ENCODE measurements at places on chromosomes 3 and 15.

DNA sequence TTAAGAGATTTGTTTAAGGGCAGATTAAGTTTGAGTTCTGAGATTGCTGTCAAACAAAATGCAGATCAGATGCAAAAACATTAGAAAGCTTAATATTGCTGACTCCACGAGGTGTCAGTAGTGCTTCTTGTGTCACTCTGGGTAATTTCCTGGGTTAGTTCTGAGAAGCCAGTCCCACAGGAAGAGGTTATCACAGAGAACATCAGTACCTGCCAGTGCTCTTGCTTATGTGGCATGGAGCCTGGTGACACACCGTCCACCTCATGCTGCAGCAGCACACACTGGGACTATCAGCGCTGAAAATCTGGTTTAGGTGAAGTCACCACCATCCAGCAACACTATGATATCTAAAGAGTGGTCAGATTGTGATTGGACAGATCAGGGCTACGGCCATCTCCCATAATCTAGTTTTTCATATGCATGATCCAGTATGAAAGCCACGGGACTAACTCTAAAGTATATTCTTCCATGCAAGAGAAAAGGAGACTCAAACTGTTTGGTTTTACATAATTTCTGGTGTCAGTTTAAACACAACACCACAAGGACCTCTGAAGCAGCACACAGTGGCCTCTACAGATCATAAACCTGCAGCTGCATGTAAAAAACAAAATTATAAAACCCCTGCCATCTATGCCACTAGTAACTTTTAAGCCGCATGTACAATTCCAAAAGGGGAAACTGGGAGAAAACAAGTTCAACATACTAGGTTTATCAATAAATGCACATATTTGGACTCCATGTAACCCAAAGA is 36.1 kb upstream of the MYO5C start:
- DNase-seq: peak; percentile 8

DNA sequence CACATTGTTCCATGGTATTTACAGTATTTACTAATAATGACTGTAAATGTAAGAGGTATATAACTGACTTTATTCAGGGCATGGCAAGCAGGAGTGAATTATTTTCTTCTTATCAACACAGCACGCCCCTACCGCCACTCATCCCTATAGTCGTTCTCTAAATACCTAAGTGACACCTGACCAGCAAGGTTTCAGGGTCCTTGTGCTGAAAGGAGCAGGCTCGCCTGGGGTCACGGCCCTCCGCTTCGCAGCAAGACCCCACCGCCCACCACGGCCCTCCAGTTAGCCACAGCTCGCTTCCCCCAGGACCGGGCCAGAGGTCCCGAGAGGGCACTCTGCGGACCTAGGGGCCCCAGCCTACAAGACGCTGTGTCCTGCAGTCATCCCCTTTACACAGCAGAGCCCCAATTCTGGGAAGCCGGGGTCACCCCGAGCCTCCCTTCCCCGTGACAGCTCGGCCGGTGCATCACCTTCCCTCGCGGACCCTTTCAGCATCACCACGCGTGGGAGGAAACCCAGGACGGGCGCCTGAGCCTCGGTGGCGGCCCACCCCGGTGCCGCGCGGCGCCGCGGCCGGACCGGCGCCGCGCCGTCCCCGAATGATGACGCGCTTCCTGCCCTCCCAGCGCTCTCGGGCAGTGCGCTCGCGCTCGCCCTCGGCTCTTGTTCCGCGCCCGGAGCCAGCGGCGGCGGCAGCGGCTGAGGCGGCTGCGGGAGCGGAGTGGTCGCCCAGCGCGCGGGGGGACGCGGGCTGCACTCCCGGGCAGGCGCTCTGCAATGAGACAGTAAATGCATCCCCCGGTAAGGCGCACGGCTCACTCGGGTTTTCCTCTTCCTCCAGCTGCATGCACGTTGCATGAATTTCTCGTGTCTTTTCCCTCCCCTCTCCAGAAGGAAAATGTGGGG is 225.1 kb upstream of the C2CD4B start:
- DNase-seq: peak; percentile 3

DNA sequence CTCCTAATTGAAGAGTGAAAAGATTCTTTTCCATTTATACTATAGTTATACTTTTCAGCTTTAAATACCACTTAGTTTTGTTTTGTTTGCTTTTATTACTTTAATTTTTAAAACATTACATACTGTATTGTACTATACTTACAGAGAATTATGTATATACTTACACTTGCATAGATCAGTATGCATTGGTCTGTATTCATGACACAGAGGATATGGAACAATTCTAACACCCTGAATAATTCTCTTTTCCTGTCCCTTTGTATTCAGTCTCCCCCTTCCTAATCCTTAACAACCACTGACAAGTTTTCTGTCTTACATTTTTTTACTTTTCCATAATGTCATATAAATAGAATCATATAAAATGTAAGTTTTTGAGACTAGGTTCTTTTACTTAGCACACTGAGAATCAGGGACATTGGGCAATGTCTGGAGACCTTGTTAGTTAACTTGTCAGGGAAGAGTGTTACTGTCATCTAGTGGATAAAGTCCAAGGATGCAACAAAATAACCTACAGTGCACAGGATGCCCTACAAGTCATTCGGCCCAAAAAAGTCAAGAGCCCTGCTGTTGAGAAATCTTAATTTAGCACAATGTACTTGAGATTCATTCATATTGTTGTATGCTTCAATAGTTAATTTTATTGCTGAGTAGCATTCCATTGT is 95.7 kb upstream of the MCTP2 start:
- DNase-seq: no peak

DNA sequence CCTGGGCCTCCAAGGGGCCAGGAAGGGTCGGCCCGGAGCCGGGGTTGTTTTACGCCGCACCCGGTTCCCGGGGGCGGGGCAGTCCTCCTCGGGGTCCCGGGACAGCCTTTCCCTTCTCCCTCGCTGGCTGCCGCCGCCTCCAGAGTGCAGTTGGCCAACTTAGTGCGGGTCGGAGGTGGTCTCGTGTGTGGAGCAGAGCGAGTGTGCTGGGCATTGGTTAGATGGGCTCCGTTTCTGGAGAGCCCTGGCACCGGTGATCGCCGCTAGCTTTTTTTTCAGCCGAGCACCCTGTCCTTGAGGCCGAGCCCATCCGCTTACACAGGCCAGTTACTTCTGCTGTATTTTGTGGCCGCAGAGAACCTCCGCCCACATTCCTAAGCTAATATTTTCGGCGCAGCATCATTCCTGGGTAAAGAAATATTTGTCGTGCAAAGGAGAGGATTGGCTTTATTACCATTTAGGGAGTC is 585 bp downstream of the KIF23 start:
- DNase-seq: no peak

- no peak for DNase-seq
These were observed 17.2 kb upstream of the PRICKLE2 start for GRCh38 chr3:64242435-64242834.

DNA sequence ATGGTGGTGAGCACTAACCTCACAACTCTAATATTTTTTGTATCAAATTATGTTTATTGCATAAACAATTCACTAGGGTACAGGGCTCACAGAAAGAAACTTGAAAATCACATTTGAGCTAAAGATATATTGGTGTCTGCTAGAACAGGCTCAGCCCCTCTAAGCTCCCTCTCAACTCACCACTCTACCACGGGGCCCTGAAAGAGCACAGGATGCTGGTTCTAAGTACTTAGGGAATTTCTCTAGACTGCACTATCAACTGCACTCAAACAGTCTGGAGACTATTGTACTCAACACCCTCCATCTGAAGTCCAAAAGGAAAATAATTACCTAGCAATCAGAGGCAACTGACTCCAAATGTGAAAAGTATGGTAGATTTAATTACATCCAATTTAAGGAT is 98.7 kb upstream of the STRIT1 start:
- no peak for DNase-seq

DNA sequence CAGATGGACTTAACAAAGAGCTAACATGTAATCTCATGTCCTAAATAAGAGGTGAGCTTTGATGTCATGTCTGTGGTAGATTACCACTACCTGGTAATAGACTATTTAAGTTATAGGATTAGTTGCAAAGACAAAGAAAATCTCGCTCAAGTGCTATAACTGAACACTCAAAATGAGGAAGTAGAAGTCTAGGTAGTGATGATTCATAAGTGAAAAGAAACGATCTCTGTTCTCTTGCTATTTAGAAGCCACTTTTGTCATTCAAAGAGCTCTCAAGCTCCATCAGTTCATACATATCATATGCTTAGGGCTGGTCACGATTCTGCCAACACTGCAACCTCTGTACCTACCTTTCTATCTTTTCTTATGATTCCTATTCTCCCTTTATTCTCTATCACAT is 110.9 kb downstream of the EDEM1 start:
- no peak for DNase-seq

GRCh38 chr3:88132894-88133293 is 16.9 kb upstream of the C3orf38 start:
- no peak for DNase-seq

DNA sequence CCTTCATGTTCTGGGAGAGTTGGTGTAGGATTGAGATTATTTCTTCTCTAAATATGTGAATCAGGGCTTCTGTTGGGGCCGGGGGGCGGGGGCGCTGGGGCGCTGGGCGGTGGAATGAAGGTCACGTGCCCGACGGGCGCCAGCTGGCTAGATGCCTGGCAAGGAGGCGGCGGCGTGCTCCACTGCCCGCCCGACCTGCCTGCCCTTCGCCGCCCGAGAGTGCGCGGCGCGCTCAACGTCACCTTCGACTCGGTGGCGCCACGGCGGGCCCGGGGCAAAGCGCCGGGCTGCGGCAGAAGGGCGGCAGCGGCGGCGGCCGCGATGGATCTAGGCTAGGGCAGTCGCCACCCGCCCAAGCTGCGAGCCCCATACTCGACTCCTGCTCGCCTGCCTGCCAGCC is 47.0 kb upstream of the LHFPL4 start:
- DNase-seq: no peak

- no peak for DNase-seq
These were observed 345.1 kb downstream of the FEZF2 start for GRCh38 chr3:62028236-62028635.

GRCh38 chr15:45177285-45177684 is 10.5 kb downstream of the SHF start:
- DNase-seq: no peak

DNA sequence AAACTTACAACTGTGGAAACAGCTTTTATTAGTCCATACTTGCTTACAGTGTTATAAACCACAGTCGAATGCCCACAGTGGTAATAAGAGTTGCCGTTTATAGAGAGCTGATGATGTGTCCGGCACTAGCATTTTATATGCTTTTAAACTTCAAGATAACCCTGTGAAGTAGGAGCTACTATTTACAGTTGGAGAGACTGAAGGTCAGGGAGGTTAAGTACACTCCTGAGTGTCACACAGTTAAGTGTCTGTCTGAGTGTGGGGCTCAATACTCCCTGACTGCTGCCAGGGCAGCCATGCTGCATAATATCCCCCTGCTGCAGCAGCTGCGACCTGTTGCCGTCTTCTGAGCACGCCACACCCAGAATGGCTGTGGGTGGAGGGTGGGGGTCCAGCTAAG is 89.9 kb upstream of the TNFAIP8L3 start:
- DNase-seq: no peak

GRCh38 chr15:72113347-72114031 is 4.5 kb downstream of the MYO9A start:
- no peak for DNase-seq

DNA sequence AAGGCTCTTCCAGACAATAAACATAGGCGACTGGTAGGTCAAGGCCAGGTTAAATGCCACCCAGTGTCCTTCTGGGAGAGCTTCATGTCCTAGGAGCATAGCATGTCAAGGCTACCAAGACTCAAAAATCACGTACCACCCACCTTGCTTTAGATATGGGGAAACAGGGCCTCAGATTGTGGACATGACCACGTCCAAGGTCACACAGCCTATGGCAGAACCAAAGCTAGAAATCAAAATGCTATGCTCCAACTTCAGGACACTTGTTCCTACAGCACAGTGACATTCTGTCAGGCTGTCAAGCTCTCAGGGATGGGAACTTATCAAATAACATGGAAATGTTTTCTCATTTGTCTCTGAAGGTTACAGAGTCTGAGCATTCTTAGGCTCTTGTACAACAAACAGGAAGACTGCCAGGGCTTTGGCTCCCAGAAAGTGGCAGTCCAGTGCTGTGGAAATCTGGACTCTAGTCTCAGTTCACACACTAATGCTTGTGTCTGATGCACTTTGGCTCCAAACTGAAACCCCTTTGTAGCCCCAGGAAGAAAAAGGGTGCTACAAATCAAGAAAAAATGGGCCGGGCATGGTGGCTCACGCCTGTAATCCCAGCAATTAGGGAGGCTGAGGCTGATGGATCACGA is 170.4 kb upstream of the LPP start:
- DNase-seq: no peak

DNA sequence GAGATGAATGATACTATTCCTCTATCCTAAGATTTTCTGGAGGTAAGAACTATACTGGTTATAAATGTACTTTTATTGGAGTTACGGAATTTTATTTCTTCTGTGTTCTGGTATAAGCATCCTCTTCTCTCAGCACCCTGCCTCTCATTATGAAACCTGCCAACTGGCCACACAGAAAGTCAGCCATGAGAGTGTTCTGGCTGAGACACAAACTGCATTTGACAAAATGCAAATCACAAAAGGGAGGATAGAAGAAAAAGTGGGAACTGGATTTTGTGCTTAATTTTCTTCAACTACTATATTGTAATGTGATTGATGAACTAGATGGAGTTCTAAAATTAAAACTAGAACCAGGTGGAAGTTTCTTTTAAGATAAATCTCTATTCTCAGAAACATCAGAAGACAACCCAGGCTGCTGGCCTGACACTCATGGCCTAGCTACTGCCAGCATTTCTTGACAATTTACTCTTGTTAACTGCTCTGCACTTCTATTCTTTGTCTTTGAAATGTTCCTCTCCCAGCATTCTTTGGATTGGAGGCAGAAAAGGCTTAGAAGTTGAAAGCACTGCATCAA is 143.1 kb downstream of the WDR76 start:
- DNase-seq: no peak

DNA sequence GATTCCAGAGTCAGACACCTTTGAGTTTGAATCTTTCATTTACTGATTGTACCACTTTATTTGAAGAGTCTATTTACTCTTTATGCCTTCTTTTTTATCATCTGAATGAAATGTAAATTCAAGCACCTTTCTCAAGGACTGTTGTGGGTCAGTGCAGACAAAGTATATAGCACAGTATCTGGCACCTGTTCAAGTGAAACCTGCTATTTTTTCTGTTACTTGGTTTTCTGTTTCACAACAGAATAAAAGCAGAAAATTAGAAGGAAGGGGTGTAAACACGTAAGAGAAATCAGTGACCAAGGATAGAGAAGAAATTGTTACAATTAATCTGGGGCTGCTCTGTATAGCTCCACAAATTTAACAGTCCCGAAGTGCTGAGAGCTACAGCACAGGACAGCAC is 357.4 kb downstream of the RSL24D1 start:
- no peak for DNase-seq

GRCh38 chr3:184176377-184177330 is 2.0 kb downstream of the AP2M1 start:
- no peak for DNase-seq

DNA sequence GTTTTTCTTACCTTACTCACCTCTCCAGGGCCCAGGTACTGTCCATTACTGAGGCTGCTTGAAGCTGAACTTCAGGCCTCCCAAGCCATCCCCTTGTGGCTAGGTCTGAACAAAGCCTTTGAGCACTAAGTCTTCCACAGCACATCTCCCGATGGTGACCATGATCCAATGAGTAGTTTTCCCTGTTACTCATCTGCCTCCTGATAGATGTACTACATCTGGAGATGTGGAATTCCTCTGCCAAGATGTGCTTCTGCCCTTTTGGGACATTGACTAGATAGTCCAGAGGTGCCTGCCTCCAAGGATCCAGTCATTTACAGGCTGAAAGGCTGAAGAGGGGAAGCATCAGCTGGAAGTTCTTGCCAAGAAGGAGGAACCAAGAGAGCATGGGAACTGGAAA is 28.9 kb upstream of the SLC35G2 start:
- DNase-seq: no peak

Measured in effector CD4-positive, alpha-beta T cell (primary cell).